ENCODE measurements at places on chromosomes 13 and 19.

DNA sequence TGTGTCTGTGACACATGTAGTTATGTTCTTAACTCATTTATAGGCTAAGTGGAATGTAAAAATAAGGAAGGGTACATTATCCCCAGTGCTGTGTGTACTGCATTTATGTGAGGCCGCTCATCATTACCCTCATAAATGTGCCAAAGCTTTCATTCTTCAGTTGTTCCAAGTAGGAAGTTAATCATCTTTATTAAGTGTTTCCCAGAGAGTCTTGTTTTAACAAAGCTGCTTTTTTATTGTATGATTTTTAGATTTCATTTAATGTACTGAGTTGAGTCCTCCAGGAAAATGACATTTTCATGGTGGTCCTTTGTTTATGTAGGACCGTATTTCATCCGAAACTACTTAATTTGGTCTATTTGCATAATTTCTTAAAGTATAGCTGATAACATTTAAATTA, 379.8 kb downstream of the DLEU7 start:
- DNase-seq: no peak

- no peak for DNase-seq
These were observed 38.1 kb downstream of the RUBCNL start for GRCh38 chr13:46348961-46349360.

- no peak for DNase-seq
These were observed 79.3 kb upstream of the TEX29 start for GRCh38 chr13:111241006-111241755.

DNA sequence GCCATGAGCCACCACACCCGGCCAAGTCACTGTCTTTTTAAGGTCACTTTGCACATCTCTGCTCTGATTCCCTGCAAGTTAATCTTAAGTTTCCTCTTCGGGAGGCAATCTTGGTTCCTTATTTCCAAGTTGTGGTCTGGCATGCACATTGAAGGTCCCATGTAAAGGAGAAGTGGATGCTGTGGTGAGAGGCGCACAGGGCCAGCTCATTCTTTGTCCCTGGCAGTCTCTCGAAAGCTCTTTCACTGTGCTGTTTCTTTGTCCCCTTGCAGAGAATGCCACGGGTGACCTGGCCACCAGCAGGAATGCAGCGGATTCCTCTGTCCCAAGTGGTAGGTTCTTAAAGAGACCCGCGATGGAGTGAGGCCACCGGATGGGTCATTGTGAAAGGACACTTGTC, 16.4 kb upstream of the C19orf33 start:
- DNase-seq: no peak

Measured in activated naive CD4-positive, alpha-beta T cell (primary cell).